Endothelial cell (in vitro differentiated cells): ENCODE measurements at places on chromosomes 16 and 17. TPM values are rescaled to one million over a fixed set of nuclear protein-coding genes. Genes with fewer than 3 reads are reported as not detected.

ACSM2A gene
- not detected for total RNA-seq

ABCC11 gene
- 0.72 TPM for total RNA-seq

TMEM114 gene
- total RNA-seq: not detected

CUEDC1 gene
- 13.3 TPM for total RNA-seq

DNA sequence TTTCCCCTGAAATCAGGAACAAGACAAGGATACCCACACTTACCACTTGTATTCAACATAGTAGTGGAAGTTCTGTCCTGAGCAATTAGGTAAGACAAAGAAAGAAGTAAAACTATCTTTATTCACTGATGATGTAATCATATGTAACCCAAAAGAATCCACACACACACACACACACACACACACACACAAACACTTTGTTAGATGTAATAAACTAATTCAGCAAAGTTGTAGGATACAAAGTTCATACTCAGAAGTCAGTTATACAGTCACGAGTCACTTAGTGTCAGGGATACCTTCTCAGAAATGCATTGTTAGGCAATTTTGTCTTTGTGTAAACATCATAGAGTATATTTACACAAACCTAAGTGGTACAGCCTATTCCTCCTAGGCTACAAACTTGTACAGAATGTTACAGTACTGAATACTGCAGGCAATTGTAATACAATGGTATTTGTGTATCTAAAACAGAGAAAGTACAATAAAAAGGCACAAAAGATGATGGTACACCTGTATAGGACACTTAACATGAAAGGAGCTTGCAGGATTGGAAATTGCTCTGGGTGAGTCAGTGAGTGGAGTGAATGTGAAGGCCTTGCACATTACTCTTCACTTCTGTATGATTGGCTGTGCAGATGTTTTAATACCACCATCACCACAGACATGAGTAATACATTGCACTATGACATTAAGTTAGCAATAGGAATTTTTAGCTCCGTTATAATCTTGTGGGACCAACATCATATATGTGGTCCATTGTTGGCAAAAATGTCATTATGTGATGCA lies 370.1 kb downstream of the ZFHX3 start:
- DNase-seq: no peak

- DNase-seq: peak; percentile 25
Observed at GRCh38 chr16:46884513-46885293, 541 bp downstream of the GPT2 start.

GRCh38 chr16:67666559-67667452 lies at the start of the genes C16orf86 and ENKD1:
Gene C16orf86, plus strand, starts transcription at chr16:67666814. Its CDS starts 157 bp downstream, at chr16:67666971.
Gene ENKD1, minus strand, starts transcription at chr16:67666750. Its CDS starts 308 bp downstream, at chr16:67666442.
- peak; percentile 87 for DNase-seq

- no peak for DNase-seq
Observed at GRCh38 chr16:68374246-68374805, 63.5 kb downstream of the PRMT7 start.

- DNase-seq: no peak
Observed at GRCh38 chr17:6755281-6755680, 565 bp upstream of the XAF1 start.

PLLP gene
- 3.3 TPM for total RNA-seq

GRCh38 chr16:11487289-11487688 lies 99.4 kb downstream of the LITAF start:
- DNase-seq: no peak

HOXB1 gene
- not detected for total RNA-seq

RAB34 gene
- 72.0 TPM for total RNA-seq

DNA sequence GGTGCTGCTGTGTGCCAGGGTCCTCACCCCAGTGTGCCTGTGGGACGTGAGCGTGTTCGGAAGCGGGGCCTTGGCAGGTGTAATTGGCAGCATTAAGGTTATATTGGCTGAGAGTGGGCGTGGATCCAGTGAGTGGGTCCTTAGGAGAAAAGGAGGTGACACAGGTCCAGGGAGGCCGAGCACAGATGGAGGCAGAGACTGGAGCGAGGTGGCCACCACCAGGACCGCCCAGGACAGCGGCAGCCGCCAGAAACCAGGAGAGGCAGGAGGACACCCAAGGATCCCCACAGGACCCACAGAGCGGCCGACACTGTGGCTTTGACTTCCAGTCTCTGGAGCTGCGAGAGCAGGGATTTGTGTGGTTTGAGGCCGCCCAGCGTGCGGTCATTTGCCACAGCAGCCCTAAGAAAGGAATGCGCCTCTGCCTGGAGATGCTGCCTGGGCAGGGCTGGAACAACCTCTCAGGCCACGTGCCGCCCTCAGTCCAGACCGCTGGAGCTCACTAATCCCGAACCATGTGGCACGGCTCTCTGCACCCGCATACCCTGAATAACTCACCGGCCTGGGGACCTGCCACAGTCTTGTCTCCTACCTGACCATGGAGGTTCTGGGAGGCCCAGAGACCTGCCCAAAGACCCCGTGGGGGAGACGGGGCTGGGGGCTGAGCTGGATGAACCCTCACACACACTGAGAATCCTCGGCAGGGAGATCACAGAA lies 45.4 kb downstream of the SOX8 start:
- DNase-seq: no peak

CCL4 gene
- not detected for total RNA-seq

TAOK1 gene
- total RNA-seq: 95.5 TPM

GRCh38 chr17:36481829-36482228 lies 4.7 kb upstream of the ZNHIT3 start:
- no peak for DNase-seq

CACNG1 gene
- total RNA-seq: not detected

DNA sequence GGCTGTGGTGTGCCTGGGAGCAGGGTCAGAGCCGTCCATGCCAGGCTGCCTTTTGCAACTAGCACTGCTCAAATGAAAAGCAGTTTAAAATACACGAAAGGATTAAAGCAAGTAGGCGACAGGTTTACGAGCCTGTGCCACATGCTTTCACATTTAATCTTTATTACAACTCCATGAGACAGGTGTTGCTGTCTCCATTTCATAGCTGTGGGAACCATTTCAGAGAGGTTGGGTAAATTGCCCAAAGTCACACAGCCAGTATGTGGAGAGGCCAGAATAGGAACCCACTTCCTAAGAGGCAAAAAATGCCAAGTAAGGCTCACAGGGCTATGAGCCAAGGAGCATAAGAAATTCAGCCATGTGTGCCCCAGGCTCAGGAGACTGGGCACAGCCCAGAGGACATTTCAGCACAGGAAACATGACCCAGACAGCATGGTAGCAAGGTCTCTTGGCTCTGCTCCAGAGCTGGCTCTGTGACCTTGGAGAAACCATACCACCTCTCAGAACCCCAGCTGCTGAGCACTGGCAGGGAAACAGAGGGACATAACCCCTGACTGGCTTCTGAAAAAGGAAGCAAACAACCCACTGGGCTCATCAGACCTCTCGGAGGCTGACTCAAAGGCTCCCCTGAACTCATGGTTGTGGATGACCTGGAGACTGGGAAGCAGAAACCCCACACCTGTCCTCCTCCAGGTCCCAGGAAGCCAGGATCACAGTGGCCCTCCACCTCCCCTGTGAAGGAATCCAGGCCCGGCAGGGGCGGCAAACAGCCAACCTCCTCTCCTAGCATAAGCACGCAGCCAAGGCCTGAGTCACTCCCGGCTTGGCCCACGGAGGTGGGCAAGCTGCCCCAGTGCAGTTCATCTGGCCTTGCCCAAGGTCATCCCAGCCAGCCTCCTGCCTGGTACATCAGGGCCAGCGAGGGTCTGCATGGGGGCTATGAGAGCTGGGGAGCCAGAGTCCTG lies 40.3 kb upstream of the MRPS23 start:
- no peak for DNase-seq

- DNase-seq: no peak
Observed at GRCh38 chr17:8126491-8127066, 2.7 kb upstream of the HES7 start.

DNA sequence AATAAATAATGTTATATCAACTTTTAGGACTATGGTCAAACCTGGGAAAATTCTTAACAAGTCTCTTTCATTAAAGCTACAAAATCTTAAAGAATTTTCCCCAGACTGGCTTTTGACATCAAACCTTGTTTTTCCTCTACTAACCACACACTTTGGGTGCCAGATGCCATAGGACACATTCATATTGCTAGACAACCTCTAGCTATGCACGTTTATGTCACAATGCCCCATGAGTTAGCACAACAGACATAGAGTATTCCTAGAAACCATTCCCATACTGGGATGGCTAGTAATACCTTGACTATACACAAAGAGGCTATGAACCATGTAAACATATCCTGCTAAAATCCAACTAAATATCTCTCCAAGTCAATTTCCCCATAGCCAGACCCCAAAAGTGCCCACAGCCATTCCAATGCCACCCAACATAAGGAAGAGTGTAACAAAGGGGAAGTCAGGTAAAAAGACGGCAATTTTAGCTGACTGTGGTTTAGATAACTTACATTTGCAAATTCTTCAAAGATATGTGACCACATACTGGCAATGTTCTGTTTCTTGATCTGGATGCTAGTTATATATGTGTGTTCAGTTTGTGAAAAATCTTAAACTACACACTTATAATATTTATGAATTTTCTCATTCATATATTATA lies 23.4 kb downstream of the SMURF2 start:
- DNase-seq: no peak

NPIPA3 gene
- 2.4 TPM for total RNA-seq

ABCC6 gene
- total RNA-seq: 0.36 TPM

DNA sequence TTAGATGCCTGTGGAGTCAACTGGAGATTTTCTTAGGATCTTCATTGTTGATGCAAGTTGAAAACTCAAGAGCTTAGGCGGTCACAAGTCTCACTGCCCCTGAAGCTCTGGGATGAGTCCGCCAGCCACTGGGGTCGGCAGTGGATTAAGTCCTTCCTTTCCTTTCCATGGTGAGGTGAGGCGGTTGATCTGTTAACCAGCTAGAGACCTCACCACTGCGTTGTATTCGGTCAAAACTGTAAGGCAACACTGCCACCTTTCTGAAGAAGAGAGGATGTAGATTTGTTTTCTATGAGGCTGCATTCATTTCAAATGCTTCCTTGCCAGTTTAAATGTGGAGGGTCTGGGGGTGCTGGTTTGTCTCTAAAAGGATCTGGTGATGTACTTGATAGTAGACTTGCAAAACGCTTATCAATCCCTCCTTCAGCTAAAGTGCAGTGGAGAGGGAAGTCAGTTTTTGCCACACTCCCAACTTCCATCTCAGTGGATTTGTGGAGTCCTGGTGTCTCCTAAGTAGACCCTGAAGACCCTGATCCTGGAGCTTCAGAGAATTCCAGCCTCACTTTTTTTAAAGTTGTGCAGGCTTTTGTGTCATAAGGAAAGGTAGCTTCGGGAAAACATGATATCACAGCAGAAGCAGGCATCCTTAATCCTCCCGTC lies 1.7 kb downstream of the MYOCD start:
- peak; percentile 8 for DNase-seq

- DNase-seq: no peak
Observed at GRCh38 chr16:78081341-78081740, 18.1 kb upstream of the WWOX start.

INCA1 gene
- total RNA-seq: 2.2 TPM

DNA sequence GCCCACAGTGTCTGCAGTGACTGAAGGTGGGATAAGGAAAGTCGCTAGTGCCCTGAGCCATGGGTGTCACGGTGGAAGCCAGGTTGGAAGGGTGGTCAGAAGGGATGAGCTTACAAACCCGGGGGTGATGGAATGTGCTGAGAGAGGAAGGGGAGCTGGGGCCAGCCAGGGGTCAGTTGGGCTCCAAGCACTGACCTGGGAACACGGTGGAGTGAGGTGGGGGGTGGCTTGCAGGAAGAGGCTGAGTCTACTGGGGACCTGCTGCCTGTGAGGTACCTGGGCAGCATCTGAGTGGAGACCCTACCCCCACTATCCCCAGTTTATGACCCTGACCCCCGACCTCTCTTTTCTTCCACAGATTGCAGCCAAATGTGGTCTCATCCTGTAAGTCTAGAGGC lies 3.1 kb downstream of the TMEM92 start:
- no peak for DNase-seq

- DNase-seq: no peak
Observed at GRCh38 chr16:89448656-89449055, 41.7 kb downstream of the ANKRD11 start.

DNA sequence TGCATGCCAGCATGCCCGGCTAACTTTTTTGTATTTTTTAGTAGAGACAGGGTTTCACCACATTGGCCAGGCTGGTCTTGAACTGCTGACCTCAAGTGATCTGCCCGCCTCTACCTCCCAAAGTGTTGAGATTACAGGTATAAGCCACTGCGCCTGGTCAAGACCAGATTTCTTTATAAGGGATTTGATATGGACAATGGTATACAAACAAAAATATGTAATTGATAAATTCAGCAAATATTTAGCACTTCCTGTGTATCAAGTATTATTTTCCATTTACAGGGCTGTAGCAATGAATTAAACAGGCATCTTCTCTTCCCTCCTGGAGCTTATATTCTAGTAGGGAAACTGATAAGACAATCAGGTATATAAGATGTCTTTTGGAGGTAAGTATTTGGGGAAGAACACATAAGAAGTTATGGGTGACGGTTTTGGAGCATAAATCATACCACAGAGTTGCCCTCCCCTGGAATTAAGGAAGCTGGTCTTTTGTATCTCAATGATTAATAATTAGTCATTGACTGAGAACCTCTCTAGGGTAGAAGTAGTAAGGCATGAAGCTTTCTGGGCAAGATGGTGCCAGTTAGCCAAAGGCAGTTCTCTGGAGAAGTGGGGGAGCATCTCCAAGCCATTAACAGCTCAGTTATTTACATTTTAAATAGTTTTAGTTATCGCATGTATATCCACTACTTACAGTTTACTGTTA lies 35.8 kb downstream of the TANC2 start:
- DNase-seq: no peak

DNA sequence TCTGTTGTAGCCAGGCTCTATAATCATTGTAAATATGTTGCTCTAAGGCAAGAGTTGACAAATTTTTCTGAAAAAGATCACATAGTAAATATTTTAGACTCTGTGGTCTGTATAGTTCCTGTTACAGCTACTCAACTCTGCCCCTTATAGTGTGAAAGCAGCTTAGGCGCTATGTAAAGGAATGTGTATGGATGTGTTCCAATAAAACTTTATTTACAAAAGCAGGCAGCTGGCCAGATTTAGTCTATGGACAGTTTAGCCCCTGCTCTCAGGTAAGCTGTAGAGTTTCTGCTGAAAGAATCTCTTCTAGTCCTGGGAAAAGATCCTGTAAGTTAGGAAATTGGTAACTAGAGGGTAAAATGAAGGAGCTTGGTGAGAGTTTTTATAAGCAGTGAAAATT lies 133.1 kb downstream of the SALL1 start:
- no peak for DNase-seq

DNA sequence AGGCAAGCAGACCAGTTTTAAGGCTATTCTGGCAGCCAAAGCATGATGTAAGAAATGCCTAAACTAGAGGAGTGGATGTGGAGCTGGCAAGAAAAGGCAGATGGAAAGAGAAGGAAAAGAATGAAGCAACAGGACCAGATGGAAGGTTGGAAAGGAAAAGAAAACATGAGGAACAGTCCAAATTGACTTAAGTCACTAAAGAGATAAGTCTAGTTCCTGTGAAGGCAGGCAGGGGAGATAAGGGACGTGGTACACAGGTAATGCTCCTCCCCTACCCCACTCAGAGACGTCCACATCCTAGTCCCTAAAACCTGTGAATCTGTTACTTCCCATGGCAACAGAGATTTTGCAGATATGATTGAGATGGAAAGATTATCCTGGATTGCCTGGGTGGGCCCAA lies 43.5 kb downstream of the TEX2 start:
- no peak for DNase-seq

GRCh38 chr16:87230571-87230970 lies 86.6 kb downstream of the C16orf95 start:
- DNase-seq: no peak

CYB561 gene
- total RNA-seq: 57.3 TPM

GRCh38 chr17:81843713-81844326 lies 9.0 kb upstream of the PPP1R27 start:
- DNase-seq: no peak
